ENCODE measurements at places on chromosomes 16 and 17. TPM values are rescaled to one million over a fixed set of nuclear protein-coding genes. Genes with fewer than 3 reads are reported as not detected.

DNA sequence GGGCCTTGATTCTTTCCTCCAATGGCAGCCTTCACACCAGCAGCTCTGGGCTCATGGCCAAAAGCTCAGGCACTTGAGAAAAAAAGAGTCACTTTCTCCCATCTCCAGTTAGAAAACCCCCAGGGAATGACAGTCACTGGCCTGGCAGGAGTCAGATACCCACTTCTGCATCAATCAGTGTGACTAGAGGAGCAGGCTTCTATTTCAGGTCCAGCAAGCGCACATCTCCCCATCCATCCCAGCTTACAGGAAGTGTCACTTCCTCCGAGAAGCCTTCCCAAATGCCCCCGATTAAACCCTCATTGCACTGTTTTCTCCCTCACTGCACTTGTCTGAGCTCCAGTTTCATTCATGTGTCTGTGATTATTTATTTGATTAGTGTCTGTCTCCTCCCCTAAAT, 30.4 kb upstream of the CCL1 start:
- no peak overlapping the region for H3K4me3 ChIP-seq
- no peak overlapping the region for H3K27ac ChIP-seq
- DNase-seq: no peak
- H3K27me3 ChIP-seq: peaks cover 3% of the 10 kb centered on the region

- H3K27me3 ChIP-seq: no peaks in the 10 kb centered on the region
- no peak for DNase-seq
- H3K4me1 ChIP-seq: peaks cover 18% of the 10 kb centered on the region
- no peak overlapping the region for H3K4me3 ChIP-seq
- H3K27ac ChIP-seq: no peak overlapping the region
- H3K36me3 ChIP-seq: no peaks in the 10 kb centered on the region
Measured at GRCh38 chr17:17902877-17903276, 66.1 kb upstream of the SREBF1 start.

Gene SLFN13
- total RNA-seq: 2.7 TPM

GRCh38 chr17:79237448-79238053, 162.9 kb downstream of the ENGASE start:
- H3K36me3 ChIP-seq: no peaks in the 10 kb centered on the region
- no peaks in the 10 kb centered on the region for H3K27me3 ChIP-seq
- no peak for DNase-seq
- H3K4me1 ChIP-seq: no peaks in the 10 kb centered on the region
- H3K4me3 ChIP-seq: no peak overlapping the region
- H3K27ac ChIP-seq: no peak overlapping the region

GRCh38 chr16:50809561-50809960, 67.7 kb downstream of the CYLD start:
- no peaks in the 10 kb centered on the region for H3K36me3 ChIP-seq
- H3K4me3 ChIP-seq: no peak overlapping the region
- H3K4me1 ChIP-seq: no peaks in the 10 kb centered on the region

All from astrocyte (in vitro differentiated cells and primary cell).